ENCODE measurements at places on chromosomes 5 and 9.

- no peak for DNase-seq
Measured at GRCh38 chr9:72592502-72593403, 71.3 kb downstream of the TMC1 start.

DNA sequence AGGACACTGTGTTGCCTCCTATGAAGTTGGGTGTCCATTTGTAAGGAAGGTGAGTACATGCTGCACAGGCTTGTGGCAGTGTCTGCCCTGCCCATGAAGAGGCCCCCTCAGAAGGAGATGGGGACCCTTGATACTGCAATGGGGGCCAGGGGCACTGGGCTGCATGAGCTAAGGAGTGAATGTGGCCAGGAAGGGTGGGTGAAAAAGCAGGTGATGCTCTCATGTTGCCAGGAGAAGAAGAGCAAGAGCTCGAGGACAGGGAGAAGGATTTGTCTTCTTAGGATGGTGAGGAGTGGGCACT lies 76.1 kb downstream of the NSUN2 start:
- no peak for DNase-seq

GRCh38 chr9:91856419-91856818 lies 93.6 kb downstream of the ROR2 start:
- no peak for DNase-seq

DNA sequence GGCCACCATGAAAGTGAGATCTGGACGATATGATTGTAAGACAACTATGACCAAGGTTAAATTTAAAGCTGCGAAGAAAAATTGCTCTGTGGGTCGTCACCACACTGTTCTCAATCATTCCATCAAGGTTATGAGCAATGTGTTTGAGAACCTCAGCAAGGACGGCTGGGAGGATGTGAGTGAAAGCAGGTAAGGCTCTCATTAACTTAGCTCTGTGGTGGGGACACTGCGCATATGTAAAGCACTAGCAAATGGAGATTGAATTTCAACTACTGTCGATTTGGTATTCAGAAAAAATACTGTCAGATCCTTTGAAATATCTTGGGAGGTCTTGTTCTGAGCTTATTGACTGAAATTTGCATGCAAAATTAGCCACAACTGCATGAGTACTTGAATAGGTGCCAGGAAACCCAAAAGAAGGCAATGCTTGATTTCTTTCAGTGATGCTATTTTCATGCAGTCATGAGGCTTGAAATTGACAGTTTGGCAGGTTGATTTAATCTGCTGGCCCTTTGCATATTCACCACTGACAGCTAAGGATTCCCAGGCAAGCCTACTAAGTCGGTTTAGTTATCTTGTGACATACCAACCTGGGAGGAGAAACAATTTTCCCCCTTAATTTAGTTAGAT lies 183.9 kb upstream of the SH3GL2 start:
- DNase-seq, result no peak

DNA sequence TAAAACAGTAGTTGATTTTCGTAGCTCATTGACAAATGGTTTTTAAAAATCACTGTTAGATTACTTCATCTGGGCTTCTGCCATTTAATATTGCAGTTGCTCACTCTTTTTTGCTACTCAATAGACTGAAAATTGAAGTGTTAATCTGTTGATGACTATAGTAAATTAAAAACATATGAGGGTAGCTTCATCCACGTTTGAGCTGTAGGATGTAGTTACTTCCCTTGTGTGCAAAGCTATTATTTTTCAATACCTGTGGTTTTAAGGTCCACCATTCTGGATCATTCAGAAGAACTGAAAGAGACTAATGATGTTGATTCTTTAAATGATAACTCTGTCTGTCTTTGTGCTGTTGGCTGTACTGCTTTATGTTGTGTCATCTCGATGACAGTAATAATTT lies 74.7 kb downstream of the LNPEP start:
- no peak for DNase-seq

GRCh38 chr5:118301696-118302095 lies 686.7 kb downstream of the DTWD2 start:
- DNase-seq, result no peak

GRCh38 chr9:127333221-127334064 lies 63.5 kb upstream of the SLC2A8 start:
- no peak for DNase-seq

DNA sequence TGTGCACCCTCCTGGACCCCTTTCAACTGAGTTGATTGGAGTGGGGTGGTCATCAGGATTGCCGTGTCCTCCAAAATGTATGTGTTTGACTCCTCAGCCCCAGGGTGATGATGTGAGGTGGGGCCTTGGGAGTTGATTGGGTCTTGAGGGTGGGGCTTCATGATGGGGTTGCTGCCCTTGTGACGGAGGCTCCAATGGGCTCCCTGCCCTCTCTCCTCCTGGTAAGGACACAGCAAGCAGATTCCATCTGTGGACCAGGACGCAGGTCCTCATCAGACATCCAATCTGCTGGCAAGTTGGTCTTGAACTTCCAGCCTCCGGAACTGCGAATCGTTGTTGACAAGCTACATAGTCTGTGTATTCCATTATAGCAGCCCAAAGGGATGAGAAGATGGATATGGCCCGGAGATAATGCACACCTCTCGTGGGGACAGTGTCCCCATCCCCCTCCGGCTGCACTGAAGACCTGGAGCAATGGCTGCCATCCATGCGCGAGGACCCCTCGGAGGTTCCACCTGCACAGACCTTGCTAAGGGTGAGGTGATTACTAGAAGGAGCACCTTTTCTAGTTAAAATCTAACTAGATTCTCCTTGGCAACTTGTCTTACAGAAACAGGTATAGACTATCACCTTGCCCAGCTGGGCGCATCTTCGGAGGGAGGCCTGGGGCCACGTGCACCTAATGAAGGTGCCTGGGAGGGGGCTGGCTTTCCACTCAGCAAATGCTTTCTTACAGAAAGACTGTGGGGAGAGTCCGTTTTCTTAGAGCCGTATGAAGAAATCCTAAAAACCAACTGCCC lies 75.7 kb upstream of the IRX4 start:
- DNase-seq, result no peak

All from activated T-helper 1 cell treated with anti-CD3 and anti-CD28 coated beads, Interleukin-2, amount 50 U/mL, for 16 hours (primary cell).